Forelimb muscle (tissue), 1 donor: ENCODE measurements at places on chromosomes 1 and 21. TPM values are rescaled to one million over a fixed set of nuclear protein-coding genes. Genes with fewer than 3 reads are reported as not detected.

The KCNE2 gene
- 0.47 TPM for polyA plus RNA-seq

The S100A2 gene
- 2.0 TPM for polyA plus RNA-seq

The SOAT1 gene
- polyA plus RNA-seq: 8.6 TPM

DNA sequence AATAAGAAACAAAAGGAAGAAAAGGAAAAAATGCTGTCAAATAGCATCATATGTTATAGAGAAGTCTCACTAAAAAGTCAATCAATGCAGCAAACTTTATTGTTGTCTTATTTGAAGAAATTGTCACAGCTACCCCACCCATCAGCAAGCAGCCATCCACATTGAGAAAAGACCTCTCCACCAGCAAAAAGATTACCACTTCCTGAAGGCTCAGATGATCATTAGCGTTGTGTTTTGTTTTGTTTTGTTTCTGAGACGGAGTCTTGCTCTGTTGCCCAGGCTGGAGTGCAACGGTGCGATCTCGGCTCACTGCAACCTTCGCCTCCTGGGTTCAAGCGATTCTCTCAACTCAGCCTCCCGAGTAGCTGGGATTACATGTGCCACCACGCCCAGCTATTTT lies 29.0 kb downstream of the ATP2B4 start:
- no peak for DNase-seq

The S100A4 gene
- polyA plus RNA-seq: 188 TPM

DNA sequence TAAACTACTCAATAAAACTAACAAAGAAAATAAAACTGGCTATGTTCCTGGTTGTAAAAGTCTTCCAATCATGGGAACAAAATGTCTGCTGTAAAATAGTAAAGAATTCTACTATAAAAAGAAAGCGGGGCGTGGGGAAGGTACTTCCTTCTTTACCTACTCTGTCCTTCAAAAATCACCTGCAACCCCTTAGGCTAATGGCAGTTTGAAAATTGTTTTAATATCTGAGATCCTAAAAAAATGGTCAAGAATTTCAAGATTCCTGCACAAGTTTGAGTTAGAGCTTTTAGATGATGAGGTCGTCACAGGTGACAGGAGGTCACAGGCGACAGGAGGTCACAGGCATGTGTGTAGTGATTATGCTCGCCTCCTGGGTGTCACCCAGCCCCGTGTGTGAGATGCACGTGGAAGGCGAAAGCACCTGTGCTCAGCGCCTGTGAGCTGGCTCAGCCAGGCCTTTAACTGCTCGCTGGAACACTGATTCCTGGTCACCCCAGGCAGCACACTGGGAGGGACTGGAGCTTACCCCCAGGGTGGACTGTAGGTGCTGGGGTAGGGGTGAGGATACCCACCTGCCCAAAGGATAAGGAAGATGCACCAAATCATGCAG lies 18.6 kb upstream of the TMPRSS2 start:
- DNase-seq: no peak

The GFI1 gene
- 0.20 TPM for polyA plus RNA-seq

The ANKRD65 gene
- 22.1 TPM for polyA plus RNA-seq

- no peak for DNase-seq
These were observed 30.0 kb upstream of the COL18A1 start for GRCh38 chr21:45374826-45375455.

DNA sequence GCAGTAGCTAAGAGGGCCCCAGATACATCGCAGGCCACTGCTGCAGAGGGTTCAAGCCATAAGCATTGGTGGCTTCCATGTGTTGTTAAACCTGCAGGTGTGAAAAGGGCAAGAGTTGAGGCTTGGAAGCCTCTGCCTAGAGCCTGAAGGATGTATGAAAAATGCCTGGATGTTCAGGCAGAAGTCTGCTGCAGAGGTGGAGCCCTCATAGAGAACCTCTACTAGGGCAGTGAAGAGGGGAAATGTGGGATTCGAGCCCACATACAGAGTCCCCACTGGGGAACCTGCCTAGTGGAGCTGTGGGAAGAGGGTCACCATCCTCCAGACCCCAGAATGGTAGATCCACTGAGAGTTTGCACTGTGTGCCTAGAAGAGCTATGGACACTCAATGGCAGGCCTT lies 30.6 kb upstream of the ADGRL4 start:
- no peak for DNase-seq

DNA sequence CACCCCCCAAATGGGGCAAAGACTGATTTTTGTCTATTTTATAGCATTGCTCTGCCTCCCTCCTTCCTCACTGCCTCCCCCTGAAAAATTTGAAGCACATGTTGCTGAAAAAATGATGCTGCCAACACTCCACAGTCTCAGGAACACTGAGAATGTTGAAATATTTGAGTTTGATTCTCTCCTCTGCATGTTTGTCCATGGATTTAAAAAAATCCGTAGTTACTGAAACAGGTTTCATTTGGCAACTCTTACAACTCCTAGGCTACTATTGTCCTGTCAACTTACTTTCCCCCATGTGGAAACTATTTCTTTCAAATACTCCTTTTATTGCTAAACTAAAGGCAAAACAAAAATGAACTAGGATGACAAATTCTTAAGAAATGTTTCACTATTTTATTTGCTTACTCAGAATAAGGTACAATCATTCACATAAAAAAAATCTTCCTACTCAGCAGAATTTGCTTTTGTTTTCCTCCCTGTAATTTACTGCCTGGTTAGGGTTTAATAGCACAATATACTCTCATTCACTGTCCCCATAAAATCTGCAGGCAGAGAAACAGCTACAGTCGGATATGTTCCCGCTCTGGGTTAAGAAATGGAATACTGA lies 50.2 kb downstream of the C21orf91 start:
- DNase-seq: no peak

- no peak for DNase-seq
These were observed 58.7 kb downstream of the MAB21L3 start for GRCh38 chr1:116169898-116170297.

The S100A5 gene
- 0.27 TPM for polyA plus RNA-seq

DNA sequence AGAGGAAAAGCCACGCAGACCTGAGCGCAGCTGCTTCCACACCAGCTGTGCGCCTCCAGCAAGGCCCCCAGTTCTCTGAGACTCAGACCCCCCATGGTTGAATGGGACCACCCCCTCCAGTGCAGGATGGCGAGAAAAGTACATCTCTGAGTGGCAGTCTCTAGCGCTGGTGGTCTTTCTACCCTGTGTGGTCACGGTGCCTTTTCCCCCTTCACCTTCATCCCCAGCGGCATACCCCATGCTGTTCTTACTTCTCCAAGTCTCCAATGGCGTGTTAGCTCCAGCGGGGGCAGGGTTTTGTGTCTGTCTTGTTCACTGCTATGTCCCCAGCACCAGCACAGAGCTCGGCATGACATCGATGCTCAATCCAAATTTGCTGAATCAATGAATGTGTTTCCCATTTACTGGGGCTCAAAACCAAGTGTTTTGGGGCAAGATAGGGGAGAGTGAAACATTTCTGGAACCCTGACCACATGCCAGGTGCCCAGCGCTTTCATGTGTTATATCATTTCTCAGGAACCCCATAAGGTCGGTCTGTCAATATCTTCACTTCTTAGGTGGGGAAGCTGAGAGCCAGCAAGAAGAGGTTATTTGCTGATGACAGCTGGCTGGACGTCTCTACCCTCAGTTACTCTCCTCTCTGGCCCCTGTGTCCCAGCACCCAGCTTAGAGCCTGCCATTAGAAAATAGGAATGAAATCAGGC lies 959 bp upstream of the SDC3 start:
- no peak for DNase-seq

- no peak for DNase-seq
These were observed 314.9 kb downstream of the KIF26B start for GRCh38 chr1:245469734-245470133.

DNA sequence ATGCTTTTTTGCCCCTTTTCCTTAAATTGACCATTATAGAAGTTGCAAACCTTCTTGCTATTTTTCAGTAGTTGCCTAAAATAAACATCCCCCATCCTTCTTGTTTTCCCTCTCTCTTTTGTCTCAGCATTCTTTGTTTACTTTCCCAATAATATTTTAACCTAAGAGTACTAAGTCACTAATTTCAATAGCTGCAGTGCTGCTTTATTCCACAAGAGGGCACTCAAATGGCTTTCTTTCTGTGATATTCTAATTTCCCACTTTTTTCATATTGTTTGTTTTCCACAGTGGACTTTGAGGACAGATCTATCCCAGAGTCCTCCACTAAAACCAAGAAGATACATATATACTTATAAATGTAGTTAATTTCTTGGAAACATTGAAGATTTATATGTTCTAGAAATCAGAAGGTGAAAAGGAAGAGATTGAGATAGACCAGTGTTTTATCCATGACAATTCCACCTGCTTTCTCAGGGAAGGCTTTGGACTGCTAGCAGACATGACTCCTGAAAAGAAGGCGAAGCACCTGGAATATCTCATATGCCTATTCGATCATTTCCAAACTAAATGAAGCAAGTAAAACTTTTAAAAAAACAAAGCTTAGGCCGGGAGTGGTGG lies 104.8 kb upstream of the GRIK1 start:
- DNase-seq: no peak

The PLXNA2 gene
- 36.3 TPM for polyA plus RNA-seq

The S100A7A gene
- not detected for polyA plus RNA-seq

The YOD1 gene
- polyA plus RNA-seq: 6.8 TPM

DNA sequence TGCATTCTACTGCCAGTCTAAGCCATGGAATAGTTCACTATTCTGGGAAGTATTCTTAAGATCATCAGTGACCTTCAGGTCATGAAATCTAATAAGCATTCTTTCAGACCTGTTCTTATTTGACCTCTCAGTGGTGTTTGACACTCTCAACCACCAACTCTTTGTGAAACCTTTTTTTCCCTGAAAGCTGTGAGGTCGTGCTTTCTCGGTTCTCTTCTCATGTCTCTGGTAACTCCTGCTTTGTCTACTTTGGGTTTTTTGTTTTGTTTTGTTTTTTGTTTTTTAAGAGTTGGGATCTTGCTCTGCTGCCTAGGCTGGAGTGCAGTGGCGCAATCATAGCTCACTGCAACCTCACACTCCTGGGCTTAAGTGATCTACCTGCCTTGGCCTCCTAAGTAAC lies 56.3 kb downstream of the POU2F1 start:
- DNase-seq: no peak

DNA sequence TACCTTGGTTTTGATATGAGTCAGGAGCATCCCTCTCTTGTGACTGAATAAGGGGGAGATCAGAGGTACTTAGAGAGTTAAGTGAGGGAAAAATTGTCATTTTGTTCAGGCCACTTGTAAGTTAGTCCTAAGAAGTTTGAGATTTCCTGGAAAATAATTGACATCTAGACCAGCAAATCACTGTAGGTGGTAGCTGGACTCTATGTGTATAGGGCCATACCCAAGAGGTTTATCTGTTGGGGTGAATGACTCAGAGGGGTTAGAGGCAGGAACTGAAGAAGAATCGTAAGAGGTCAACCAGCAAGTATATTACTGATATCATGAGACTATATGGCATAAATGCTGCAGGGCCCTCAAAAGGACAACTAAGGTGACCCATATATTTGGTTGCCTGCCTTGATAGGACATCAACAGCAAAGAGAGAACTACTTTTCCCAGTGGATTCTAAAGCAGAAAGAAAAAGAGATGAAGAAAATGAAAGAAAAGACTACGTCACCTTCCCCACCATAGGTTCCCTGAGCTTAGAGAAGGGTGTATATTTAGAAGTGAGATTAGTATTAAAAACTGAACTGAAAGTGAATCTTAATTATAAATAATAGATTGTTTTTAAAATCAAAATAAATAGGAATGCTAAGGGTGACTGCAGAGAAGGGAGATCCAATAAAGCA lies 8.0 kb upstream of the RNPC3 start:
- DNase-seq: no peak
